Cortex of kidney (tissue), 1 donor: ENCODE measurements at places on chromosomes 12 and 14.

- DNase-seq, result no peak
Observed at GRCh38 chr12:126889501-126889900, 1377.5 kb upstream of the TMEM132C start.

DNA sequence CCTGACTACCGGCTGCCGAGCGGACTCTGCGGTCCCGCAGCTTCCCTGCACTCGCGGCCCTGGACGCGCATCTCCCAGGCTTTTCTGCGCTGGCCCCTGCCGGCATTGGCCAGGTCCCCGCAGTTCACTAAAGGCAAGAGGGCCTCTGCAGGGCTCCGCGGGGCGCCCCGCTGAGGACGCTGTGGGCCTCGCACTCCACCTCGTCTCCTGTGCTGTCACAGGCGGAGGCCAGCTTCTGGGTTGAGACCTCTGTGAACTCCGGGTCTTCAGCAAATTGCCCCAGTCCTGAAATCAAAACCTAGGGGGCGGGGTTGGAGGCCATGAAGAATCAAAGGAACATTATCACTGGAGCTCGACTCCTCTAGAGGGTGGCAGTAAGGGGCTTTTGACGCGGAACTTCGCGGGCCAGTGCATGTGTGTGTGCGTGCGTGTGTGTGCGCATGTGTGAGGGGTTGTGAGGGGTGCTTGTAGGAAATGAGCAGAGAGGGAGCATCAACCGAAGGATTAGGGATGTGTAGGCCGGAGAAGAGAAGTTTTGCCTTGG is 68.5 kb upstream of the CAPRIN2 start:
- no peak for DNase-seq

GRCh38 chr12:102680304-102680703 is 199.9 kb upstream of the IGF1 start:
- DNase-seq, result no peak

DNA sequence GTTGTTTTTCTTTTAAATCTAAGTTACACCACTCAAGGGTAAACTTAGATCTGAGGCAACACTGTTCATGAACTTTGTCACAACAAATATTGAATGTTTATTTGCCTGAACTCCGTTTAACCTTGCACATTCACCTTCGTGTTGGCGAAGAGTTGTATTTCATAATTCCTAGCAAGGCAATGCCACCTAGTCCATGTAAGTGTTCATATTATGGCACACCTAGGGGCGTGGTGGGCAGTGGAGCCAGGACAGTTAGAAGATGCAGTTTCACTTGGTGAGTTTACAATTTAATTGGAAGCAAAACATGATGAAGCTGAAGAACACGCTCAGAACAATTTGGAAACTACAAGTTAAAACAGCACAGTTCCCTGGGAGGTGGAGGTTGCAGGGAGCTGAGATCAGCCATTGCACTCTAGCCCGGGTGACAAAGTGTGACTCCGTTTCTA is 30.4 kb upstream of the GNPNAT1 start:
- no peak for DNase-seq

GRCh38 chr12:9064815-9065606 is 50.7 kb downstream of the A2M start:
- DNase-seq, result no peak

GRCh38 chr12:124115976-124116690 is 143.1 kb downstream of the ZNF664 start:
- DNase-seq, result no peak

DNA sequence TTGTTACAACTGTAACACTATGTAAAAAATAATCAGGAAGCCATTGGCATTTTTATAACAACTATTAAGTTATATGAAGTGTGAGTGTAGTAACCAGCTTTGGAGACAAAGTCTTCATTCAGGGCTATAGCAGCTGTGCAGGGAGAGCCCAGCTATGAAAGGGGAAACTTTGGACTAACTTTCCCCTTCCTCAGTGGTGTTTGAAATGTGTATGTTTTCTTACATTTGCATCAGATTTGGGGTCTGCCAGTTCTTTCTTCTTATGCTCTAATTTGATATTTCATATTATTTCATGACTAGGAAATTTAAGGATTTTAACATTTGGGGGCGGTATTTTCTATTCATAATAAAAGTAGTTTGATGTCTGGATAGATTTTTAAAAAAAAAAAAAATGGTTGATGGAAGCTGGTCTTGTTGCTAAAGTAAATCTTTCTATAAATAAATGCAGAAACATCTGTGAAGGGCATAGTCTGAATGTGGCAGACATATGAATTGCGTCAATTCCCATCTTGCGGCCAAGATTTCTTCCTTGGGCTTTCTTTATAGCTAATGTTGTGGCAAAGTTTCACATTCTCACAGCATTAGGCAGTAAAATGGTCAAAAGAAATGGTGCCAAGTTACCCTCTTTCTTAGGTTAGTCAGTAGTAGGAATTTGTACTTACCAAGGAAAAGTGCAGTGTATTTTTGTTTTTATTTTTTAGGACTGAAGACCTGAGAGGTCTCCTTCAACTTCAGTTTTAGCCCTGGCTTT is 35.6 kb downstream of the RASSF8 start:
- no peak for DNase-seq

DNA sequence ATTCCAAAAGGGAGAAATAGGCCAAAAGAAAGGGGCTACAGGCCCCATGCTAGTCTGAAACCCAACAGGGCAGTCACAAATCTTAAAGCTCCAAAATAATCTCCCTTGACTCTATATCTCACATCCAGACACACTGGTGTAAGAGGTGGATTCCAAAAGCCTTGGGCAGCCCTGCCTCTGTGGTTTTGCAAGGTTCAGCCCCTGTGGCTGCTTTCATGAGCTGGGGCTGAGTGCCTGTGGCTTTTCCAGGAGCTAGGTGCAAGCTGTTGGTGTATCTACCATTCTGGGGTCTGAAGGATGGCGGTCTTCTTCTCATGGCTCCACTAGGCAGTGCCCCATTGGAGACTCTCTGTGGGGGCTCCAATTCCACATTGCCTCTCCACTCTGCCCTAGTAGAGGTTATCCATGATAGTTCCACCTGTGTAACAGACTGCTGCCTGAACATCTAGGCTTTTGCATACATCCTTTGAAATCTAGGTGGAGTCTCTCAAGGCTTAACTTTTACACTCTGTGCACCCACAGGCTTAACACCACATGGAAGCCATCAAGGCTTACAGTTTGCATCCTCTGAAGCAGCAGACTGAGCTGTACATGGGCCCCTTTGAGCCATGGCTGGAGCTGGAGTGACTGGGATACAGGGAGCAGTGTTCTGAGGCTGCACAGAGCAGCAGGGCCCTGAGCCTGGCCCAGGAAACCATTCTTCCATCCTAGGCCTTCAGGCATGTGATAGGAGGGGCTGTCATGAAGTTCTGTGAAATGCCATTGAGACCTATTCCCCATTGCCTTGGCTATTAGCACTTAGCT is 66.5 kb upstream of the ABCD2 start:
- no peak for DNase-seq

- no peak for DNase-seq
Observed at GRCh38 chr12:124704619-124705018, 137.2 kb upstream of the NCOR2 start.

DNA sequence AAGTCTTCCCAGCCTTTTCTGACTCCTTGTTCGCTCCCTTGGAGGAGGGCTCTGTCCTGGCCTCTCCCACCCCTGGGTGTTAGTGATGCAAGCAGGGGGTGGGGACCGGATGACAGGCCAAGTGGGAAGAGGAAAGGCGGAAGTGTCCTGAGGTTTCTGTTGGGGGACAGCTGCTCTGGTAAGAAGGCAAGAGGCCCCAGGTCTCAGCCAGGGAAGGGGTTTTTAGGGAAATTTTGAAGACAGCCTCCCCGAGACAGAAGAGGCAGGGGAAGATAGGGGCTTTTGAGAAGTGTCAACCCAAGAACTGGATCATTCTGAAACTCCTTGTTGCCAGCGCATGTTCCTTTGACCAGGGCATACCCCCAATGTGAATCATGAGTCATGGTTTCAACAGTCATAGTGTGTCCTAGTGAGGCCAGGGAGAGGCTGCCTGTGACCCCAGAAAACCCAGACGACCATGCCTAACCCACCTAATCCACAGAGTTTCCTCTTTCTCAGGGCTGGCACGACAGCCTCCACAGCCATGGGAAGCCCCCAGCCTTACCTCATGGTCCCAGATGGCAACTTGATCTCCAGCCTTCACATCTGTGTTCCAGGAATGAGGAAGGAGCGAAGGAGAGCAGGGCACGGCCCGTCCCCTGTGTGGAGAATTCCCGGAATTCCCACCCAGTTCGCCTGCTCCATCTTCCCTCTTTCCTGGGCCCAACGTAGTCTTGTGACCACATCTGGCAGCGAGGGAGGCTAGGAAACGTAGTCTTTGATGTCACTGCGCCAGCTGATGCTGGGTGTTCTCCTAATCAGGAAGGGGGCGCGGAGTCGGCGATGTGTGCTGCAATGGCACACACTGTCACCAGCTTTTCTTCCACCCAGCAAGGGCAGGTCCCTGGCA is 4.9 kb upstream of the GPR132 start:
- DNase-seq, result no peak

DNA sequence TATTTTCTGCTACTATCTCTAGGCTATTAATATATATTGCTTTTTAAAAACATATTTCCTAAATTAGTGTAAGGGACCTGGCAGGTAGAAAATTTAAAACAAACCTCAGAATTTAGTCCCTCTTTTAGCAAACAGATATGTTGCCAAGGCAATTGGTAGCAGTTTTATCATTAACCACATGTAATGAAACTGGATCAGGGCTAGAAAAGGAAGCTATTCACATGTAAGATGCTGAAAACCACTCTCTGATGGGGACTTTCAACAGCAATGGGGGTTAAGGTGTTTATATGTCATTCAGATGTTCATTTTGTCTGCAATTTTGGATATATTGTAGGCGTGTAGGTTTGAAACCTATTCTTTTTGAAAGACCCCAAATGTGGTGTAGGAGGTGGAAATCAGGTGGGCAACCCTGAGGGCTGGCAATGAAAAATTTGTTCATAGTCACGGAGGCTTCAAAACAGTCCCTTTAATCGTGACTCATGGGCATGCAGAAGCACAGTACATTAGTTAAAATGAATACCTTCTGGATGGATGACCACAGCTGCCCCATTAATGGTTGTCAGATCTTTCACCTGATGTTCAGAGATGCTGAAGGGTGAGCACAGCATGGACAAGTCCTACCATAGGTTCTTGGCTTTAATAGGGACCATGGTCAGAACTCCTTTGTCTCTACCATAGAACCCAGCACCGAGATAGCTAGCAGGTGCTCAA is 5.9 kb upstream of the PKP2 start:
- DNase-seq, result no peak
